Ovary (tissue), 10 donors: ENCODE measurements at places on chromosomes 4 and X. TPM values are rescaled to one million over a fixed set of nuclear protein-coding genes. Genes with fewer than 3 reads are reported as not detected.

DNA sequence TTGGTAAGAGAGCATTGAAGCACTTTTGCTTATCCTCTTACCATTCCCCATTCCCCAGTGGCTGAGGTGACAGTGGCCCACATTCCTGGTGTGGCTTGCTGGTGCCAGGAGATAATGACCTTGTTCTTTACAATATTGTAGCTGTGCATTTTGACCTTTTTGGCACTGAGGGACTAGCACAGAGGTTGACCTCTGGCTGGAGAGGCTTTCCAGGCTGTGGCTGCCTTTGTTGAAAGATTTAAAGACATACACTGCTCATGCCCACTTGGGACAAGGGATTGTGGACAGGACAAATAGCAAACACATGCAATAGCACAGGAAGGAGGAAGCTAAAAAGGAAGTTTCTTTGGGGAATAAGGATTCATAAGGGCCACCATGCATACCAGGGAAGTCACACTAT is 65.4 kb downstream of the ARHGEF9 start:
- H3K4me1 ChIP-seq = no peaks in the 10 kb centered on the region
- H3K27me3 ChIP-seq = no peaks in the 10 kb centered on the region
- no peak overlapping the region for H3K27ac ChIP-seq

TMEM156 gene
- total RNA-seq = 0.35 TPM

DNA sequence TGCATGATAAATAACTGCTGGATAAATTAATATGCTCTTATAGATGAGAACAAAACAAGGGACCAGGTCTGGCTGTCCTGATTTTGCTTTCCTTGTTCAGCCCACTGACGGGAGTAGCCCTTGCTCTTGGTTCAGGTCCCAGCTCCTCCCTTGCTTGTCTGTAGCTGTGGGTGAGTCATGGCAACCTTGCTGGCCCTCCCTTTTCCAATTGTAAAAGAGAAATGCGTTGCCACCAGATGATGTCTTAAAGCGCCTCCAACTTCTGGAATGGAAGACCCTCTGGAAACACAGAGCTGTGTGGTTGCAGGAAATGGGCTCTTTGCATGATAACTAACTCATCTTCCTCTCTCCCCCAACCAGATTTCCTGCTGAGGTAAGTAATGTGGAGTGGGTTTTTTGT is 171.4 kb downstream of the AASDH start:
- H3K36me3 ChIP-seq = no peaks in the 10 kb centered on the region
- no peaks in the 10 kb centered on the region for H3K27me3 ChIP-seq
- no peak overlapping the region for H3K27ac ChIP-seq
- no peak overlapping the region for H3K4me3 ChIP-seq
- DNase-seq = no peak

GRCh38 chr4:144716778-144717177 is 70.8 kb downstream of the HHIP start:
- H3K27me3 ChIP-seq = no peaks in the 10 kb centered on the region
- H3K4me1 ChIP-seq = peaks cover under 1% of the 10 kb centered on the region
- no peaks in the 10 kb centered on the region for H3K36me3 ChIP-seq
- DNase-seq = no peak

P2RY10 gene
- 0.54 TPM for total RNA-seq

GRCh38 chr4:47642985-47643760 is 158.1 kb downstream of the ATP10D start:
- H3K27me3 ChIP-seq = no peaks in the 10 kb centered on the region
- H3K36me3 ChIP-seq = no peaks in the 10 kb centered on the region
- DNase-seq = no peak

DNA sequence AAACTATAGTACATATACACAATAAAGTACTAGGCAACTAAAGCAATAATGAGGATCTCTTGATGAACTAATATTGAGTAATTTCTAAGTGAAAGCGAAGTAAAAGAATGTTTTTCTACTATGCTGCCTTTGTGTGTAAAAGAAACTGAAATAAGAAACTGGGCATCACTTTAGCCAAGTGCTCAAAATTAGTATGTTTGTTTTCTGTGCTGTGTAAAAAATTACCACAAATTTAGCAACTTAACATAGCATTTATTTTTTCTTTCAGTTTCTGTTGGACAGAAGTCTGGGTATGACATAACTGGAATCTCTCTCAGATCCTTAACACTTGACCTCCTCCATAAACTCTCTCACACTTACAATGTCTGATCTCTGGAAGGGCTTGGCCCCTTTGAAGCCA is 687.1 kb upstream of the MAGEB2 start:
- H3K27ac ChIP-seq = no peak overlapping the region
- H3K4me1 ChIP-seq = no peaks in the 10 kb centered on the region

- no peak for DNase-seq
- no peaks in the 10 kb centered on the region for H3K36me3 ChIP-seq
- H3K4me3 ChIP-seq = no peak overlapping the region
- no peaks in the 10 kb centered on the region for H3K27me3 ChIP-seq
- H3K27ac ChIP-seq = no peak overlapping the region
Observed at GRCh38 chr4:141028024-141028529, 105.2 kb downstream of the RNF150 start.

OTOP1 gene
- not detected for total RNA-seq

- H3K36me3 ChIP-seq = no peaks in the 10 kb centered on the region
- H3K27me3 ChIP-seq = no peaks in the 10 kb centered on the region
- peaks cover 5% of the 10 kb centered on the region for H3K4me1 ChIP-seq
- DNase-seq = peak; percentile 8
Observed at GRCh38 chrX:153633048-153633447, 14.0 kb upstream of the DUSP9 start.

FAM200B gene
- 43.5 TPM for total RNA-seq

METAP1 gene
- 19.8 TPM for total RNA-seq

DNA sequence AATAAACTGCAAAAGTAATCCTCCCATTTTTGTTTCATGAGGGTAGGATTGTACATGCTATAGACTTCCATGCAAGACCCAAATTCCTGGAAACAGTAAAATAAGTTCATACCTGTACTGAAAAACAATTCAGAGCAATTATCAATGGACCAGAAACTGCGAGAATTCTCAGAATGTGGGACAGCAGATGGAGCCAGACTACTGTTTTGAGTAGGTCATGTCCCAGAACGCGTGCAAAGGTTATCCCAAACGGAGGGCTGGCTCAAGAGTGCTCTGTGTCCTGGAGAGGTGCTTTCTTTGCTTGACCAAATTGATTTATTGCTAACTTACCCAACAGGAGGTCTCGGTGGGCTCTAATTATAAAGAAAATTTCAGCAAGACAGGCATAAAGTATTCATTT is 1.7 kb upstream of the MAGEH1 start:
- H3K27me3 ChIP-seq = no peaks in the 10 kb centered on the region
- H3K4me1 ChIP-seq = no peaks in the 10 kb centered on the region
- no peak for DNase-seq
- H3K36me3 ChIP-seq = no peaks in the 10 kb centered on the region
- H3K27ac ChIP-seq = no peak overlapping the region

DNA sequence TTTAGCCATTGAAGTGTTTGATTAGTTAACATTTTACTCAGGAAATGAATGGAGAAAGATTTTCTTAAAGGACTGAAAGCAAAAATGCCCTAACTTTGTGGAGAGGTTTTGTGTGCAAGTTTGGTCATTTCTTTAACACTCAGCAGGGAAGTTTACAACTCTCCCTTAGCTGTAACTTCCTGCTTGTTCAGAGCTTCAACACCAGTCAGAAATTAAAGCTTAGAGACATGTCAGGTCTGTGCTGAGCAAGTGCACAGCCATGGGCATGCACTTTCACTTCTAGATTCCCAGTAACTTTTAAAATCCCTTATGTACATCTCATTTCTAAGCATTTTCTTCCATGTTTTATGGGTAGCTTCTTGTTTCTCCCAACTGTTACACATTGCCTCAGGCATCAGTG is 326.0 kb downstream of the ACTRT1 start:
- H3K27ac ChIP-seq = no peak overlapping the region
- no peaks in the 10 kb centered on the region for H3K27me3 ChIP-seq
- H3K36me3 ChIP-seq = no peaks in the 10 kb centered on the region
- no peaks in the 10 kb centered on the region for H3K4me1 ChIP-seq
- DNase-seq = no peak

NMU gene
- total RNA-seq = not detected

IL2RG gene
- 2.8 TPM for total RNA-seq

DNA sequence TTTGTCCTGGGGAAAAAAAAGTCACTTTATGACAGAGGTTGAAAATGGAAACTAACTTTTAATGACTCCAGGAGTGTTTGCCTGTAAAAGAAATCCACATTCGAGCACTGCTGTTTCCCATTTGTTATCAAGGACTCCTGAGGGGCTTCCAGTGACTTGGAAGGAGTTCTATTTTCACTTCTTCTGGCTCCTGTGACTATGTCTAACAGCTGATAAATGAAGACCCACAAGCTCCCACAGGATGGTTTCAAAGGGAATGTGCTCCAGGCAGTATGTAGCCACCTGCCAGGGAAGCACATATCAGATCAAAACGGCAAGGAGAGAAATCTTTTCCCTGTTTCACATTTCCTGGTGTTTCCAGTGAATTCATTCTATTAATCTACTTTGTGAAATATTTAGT is 159.8 kb upstream of the FAM241A start:
- H3K4me1 ChIP-seq = no peaks in the 10 kb centered on the region
- H3K27me3 ChIP-seq = no peaks in the 10 kb centered on the region
- H3K4me3 ChIP-seq = peak overlapping the region; percentile 3

ART3 gene
- 0.41 TPM for total RNA-seq

DNA sequence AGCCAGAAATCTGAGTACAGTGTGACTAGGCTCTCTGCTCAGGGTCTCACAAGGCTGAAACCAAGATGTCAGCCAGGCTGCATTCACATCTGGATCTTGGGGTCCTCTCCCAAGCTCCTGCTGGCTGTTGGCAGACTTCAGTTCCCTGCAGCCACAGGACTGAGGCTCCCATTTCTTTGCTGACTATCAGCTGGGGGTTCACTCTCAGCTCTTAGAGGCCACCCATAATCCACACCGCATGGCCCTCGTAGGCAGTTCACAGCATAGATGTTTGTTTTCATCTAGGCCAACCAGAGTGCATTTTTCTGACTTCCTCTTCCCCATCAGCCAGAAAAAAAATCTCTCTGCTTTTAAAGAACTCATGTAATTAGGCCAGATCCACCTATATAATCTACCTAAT is 8.2 kb upstream of the WDR44 start:
- no peaks in the 10 kb centered on the region for H3K36me3 ChIP-seq
- H3K27ac ChIP-seq = no peak overlapping the region
- no peak for DNase-seq
- H3K4me1 ChIP-seq = no peaks in the 10 kb centered on the region
- H3K4me3 ChIP-seq = no peak overlapping the region

DNA sequence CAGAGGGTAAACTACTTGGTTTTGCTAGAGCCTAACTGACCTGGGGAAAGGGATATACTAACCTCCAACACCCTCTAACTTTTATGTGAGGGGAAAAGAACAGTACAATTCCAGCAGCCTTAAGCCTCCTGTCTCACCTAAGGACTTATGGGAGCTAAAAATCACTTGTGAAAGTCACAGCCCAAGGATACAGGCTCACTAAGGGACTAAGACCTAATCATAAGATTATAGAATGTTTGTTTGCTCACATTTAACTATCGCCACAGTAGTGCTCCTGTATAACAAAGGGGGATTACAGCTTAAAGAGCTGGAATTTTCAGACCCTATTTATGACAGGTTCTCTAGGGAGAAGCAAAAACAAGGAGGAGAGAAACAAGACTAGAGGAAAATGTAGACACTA is 548.7 kb downstream of the DACH2 start:
- no peaks in the 10 kb centered on the region for H3K36me3 ChIP-seq
- no peak for DNase-seq
- H3K27ac ChIP-seq = no peak overlapping the region
- no peaks in the 10 kb centered on the region for H3K4me1 ChIP-seq
- H3K27me3 ChIP-seq = no peaks in the 10 kb centered on the region

GRCh38 chrX:106742805-106743204 is 16.3 kb downstream of the RNF128 start:
- no peaks in the 10 kb centered on the region for H3K36me3 ChIP-seq
- H3K4me3 ChIP-seq = no peak overlapping the region
- H3K27ac ChIP-seq = no peak overlapping the region
- H3K4me1 ChIP-seq = no peaks in the 10 kb centered on the region
- no peak for DNase-seq

DNA sequence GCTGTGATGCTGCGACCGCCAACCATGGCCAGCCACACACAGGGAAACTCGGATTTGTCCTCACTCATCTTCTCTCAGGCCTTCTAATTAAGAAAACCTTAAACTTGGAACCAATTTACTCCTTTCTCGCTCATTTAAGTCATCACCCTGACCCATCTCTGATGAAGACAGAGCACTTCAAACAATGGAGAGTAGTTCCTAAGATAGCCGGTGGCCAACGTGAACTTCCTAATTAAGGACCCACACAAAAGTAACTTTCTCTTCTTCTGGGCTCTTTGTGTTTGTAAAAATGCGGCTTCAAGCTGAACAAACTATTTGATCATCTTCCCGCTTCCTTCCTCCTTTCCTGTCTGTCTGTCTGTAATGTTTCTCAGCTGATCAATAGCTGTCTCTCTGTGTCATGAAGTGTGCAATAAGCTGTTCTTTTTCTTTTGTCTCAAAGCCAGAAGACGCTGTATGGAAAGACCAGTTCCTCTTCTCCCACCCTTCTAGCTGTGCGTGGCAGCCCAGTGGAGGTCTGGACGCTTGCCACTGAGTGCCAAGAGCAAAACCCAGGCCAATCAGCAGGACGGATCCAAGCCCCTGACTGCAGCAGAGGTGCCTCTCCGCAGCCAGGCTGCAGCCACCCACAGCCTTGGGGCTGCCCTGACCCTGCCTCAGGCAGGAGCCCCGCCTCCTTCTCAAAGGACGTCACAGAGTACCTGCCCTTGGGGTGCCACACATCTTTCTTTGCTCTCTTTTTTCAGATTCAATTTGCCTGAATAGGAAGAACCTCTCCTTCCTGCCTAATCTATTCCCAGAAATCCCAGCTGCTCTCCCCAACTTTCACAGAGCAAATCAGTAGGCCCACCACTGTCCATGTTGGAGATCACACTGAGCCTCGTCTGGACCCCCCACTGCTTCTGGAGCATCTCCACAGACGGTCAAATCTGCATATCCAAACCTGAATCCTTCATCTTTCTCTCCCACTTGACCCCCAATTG is 59.3 kb downstream of the MAML3 start:
- no peak for DNase-seq
- peaks cover 20% of the 10 kb centered on the region for H3K4me1 ChIP-seq
- H3K4me3 ChIP-seq = no peak overlapping the region
- H3K27me3 ChIP-seq = no peaks in the 10 kb centered on the region
- H3K36me3 ChIP-seq = no peaks in the 10 kb centered on the region
- peak overlapping the region; percentile 28 for H3K27ac ChIP-seq

TEX11 gene
- total RNA-seq = not detected

ARMCX1 gene
- total RNA-seq = 51.4 TPM

GABRB1 gene
- not detected for total RNA-seq

DNA sequence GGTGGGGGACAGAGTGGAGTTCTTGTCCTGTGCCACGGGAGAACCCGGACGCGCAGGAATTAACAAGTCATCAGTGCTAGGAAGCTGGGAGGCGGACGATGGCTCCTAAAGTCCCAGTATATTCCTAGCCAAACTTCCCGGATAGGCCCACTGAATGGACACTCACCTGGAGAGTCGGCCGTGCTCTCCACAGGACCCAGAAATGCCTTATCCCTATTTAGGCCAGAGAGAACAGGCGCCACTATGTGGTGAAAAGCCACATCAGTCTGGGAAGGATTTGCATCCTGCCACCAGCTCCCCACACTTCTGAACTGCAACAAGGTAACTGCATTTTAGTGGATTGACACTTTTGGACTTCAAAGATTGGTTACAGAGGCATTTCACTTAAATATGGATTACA is 1.1 kb downstream of the CFAP299 start:
- H3K27ac ChIP-seq = no peak overlapping the region
- no peaks in the 10 kb centered on the region for H3K27me3 ChIP-seq
- H3K4me1 ChIP-seq = peaks cover 7% of the 10 kb centered on the region
- no peak overlapping the region for H3K4me3 ChIP-seq
- H3K36me3 ChIP-seq = no peaks in the 10 kb centered on the region
- no peak for DNase-seq
